Retinal pigment epithelial cell (primary cell): ENCODE measurements at places on chromosomes 7 and 10.

DNA sequence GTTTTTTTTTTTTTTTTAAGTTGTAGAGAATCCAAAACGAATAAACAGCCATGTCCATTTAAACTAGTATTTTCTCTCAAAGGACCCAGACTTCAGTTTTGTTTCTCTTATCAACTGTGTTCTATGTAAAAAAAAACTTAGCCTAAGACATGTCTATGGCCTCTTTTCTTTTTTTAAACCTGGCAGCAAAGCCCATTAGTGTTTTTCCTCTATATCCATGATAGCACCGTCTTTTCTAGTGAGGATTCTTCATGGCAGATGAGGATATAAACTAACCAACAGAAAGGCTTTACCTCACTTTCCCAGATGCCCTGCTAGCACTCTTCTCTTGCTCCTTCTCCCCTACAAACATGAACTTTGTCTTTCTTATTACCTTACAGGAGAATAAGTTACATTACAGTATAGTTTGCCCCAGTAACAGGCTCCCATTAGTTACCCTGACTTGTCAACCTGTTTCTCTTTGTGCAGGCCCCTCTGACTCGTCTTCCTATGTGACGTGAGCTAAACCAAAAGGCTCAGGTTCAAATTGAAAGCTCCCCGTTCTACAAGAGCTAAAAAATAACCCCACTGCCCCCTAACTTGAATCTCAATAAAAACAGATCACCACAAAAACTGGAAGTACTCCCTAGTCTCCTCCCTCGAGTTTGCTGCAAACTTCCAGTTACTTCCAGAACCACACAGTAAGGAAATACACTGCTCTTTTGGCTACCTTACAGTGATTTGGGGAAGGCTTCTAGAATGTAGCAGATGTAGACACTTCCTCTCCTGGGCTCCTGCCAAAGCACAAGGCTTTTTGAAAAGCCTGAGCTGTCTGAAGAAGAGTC lies 20.1 kb downstream of the P4HA1 start:
- no peak for DNase-seq

DNA sequence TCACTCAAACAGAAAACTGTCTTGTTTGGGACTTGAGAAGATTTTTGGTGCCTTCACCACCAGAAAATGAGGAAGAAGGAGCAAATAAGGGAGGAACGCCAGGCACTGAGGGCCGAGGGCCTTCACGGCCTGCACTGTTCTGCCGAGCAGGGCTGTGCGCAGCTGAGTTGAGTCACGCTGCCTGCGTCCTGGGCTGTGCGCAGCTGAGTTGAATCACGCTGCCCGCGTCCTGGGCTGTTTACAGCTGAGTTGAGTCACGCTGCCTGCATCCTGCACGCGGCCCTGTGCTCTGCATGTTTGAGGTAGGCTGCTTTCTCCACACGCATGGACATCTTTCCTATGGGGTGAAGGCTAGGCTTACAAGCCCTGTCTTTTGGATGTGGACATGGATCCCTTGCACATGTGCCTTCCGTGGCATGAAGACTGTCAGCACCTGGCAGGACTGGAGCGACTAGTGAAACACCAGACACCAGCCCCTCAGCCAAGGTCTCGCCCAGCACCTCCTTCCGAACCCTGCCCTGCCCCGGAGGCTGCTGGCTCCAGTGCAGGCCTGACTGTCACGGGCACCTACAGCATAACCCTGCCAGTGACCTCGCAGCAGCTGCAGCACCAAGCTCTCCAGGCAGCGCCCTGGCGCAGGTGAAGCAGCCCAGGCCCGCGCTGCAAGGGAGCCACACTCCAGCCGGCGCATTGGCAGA lies 96.7 kb downstream of the HTR5A start:
- DNase-seq, result no peak

DNA sequence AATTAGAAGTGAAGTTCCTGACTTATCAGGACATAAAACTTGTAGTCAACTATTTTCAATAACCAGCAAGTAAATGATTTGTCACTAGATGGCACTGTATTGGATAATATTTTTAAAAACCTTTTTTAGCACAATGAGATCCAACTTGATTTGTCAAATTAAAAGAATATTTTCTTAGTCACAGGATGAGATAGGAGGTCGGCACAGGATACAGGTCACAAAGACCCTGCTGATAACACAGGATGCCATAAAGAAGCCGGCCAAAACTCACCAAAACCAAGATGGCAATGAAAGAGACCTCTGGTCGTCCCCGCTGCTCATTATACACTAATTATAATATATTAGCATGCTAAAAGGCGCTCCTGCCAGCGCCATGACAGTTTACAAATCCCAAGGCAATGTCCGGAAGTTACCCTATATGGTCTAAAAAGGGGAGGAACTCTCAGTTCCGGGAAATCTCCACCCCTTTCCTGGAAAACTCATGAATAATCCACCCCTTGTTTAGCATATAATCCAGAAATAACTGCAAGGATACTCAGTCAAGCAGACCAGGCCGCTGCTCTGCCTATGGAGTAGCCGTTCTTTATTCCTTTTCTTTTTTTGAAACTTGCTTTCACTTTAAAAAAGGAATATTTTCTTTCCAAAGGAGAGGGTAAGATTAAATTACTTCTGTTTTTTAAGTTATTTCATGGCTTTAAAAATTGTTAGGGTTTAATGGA lies 255.7 kb upstream of the MKLN1 start:
- no peak for DNase-seq

- no peak for DNase-seq
These were observed 421.4 kb upstream of the MGMT start for GRCh38 chr10:129045599-129045998.

- no peak for DNase-seq
These were observed 203.2 kb downstream of the PCLO start for GRCh38 chr7:82959528-82959927.

DNA sequence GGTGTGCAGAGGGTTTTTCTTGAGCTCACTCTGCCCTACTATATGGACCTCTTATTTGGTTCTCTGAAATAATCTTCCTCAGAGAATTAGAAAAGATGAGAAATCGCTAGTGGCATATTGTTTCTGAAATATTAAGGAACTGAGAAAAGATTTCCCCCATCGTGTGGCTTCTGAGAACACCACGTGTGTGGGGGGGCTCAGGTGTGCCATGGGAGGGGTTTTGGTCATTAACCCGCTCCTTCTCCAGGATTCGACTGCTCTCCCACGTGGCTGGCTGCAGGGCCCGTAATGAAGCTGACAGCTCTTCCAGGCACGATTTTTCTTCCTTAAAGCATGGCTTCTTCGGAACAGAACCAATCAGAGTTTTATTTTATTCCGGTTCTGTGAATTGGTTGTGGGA lies 67.7 kb downstream of the XRCC2 start:
- DNase-seq, result no peak

GRCh38 chr10:65341323-65341925 lies 1584.4 kb upstream of the LRRTM3 start:
- DNase-seq, result peak; percentile 66

DNA sequence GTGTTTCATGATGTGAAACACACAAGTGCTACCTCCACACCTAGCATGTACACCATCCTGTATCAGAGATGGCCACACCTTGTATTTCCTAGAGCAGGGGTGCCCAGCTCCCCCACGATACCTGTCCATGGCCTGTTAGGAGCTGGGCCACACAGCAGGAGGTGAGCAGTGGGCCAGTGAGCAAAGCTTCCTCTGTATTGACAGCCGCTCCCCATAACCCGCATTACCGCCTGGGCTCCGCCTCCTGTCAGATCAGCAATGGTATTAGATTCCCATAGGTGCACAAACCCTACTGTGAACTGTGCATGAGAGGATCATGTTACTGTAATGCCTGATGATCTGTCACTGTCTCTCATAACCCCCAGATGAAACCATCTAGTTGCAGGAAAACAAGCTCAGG lies 145.6 kb upstream of the RNF32 start:
- no peak for DNase-seq

DNA sequence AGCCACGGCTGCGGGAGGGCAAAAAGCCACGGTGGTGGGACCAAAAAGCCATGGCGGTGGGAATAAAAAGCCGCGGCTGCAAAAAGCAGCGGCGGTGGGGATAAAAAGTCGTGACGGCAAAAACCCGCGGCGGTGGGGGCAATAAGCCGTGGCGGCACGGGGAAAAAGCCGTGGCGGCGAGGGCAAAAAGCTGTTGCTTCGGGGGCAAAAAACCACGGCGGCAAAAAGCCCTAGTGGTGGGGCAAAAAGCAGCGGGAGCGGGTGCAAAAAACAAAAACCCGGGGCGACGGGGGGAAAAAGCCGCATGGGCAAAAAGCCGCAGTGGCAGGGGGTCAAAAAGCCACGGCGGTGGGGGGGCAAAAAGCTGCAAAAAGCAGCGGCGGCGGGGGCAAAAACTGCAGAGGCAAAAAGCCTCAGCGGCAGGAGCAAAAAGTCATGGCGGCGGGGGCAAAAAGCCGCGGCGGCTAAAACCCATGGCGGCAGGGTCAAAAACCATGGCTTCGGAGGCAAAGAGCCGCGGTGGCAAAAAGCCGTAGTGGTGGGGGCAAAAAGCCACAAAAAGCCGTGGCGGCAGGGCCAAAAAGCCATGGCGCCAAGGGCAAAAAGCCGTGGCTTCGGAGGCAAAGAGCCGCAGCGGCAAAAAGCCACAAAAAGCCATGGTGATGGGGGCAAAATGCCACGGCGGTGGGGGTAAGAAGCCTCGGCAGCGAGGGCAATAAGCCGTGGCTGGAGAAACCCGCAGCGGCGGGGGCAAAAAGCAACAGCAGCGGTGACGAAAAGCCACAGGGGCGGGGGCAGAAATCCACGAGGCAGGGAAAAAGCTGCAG lies 525.8 kb downstream of the ZNF33B start:
- no peak for DNase-seq
